ENCODE measurements at places on chromosomes 2 and 18.

DNA sequence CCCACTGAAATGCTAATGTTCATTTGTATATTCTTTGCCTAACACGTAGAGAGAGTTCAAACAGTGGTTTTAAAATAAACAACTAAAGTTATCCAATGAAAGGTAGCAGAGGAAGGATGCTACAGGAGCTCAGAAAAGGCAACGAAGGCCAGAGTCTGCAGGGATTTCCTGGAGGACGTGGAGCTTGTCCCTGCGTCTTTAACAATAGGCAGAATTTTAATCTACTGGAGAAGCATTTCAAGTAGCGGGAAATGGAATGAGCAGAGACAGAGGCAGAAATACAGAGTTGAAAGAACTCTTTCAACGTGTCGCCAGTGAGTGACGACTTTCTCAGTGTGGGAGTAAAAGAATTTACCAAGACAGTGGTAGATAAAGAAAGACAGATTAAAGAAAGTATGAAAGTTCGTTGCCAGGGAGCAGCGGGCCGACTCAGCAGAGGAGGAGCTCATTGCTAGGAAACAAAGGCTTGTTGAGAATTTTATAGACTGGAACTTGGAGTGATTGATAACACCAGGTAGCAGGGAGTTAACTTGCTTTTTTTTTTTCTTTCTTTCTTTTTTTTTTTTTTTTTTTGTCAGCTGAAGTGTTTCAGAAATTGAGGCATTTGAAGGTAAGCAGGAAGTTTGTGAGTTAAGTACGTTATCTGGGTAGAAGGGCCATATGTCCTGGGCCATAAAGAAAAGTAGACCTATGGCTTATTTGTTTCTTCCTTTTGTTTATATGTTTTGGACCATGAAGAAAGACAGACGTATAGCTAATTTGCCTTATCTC, 625 bp upstream of the NBAS start:
- peaks cover 25% of the 10 kb centered on the region for H3K4me1 ChIP-seq
- H3K27ac ChIP-seq = peak overlapping the region; percentile 56
- H3K4me3 ChIP-seq = peak overlapping the region; percentile 50
- DNase-seq = peak; percentile 38
- no peaks in the 10 kb centered on the region for H3K36me3 ChIP-seq
- no peaks in the 10 kb centered on the region for H3K27me3 ChIP-seq

DNA sequence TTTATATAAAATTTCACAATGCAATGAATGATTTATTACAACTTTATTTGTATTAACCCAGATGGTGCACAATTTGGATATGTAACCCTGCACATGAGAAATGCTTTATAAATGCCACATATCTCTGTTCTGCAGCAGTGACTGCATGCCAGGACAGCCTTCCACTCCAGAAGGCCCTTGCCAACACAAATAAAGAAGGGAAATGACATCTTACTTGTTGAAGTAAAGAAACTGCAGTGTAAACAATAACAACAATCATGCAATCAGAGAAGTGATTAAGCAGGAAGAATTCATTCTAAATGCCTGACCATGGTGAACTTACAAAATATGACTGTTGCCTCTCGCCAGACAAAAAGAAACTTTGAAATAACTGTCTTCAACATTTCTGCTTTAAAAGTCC, 129.9 kb upstream of the CHST9 start:
- H3K27ac ChIP-seq = no peak overlapping the region
- no peaks in the 10 kb centered on the region for H3K27me3 ChIP-seq
- no peaks in the 10 kb centered on the region for H3K4me1 ChIP-seq
- no peak for DNase-seq
- H3K36me3 ChIP-seq = no peaks in the 10 kb centered on the region

GRCh38 chr2:201798252-201798913, 8.0 kb upstream of the CDK15 start:
- no peak for DNase-seq
- H3K4me3 ChIP-seq = no peak overlapping the region
- H3K27ac ChIP-seq = no peak overlapping the region
- no peaks in the 10 kb centered on the region for H3K4me1 ChIP-seq
- peaks cover 4% of the 10 kb centered on the region for H3K27me3 ChIP-seq

DNA sequence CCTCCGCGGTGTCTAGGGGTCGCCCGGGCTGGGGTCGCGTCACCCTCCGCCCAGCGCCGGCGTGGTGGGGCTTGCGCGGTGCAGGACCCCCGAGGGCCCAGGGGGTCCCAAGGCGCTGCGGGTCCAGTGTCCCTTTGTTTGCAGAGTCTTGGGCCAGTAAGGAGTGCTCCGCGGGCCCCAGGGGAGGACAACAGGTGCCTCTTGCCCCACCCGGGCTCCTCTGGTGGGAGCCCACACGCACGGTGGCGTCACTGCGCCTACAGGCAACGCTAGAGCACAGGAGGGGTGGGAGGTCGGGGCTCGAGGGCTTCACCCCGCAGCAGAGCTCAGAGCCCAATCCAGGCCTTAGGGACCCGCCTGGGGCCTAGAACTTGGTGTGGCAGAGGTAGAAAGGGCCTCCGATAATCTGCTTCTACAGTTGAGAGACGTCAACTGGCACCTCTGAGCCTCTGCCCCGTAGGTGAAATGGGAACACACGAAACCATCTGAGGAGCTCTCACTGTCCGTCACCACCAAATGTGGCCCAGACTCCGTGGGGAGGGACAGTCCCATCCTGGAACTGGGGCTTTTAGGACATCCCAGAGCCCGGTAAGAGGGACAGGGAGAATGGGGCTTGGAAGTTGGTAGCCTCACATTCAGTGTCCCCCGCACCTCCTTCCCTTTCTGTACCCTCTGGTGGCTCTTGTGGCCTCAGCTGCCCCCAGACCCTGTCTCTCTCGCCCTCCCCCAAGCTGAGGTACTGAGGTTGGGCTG, 1.4 kb downstream of the ARID5A start:
- H3K4me1 ChIP-seq = peaks cover 53% of the 10 kb centered on the region
- DNase-seq = peak; percentile 83

DNA sequence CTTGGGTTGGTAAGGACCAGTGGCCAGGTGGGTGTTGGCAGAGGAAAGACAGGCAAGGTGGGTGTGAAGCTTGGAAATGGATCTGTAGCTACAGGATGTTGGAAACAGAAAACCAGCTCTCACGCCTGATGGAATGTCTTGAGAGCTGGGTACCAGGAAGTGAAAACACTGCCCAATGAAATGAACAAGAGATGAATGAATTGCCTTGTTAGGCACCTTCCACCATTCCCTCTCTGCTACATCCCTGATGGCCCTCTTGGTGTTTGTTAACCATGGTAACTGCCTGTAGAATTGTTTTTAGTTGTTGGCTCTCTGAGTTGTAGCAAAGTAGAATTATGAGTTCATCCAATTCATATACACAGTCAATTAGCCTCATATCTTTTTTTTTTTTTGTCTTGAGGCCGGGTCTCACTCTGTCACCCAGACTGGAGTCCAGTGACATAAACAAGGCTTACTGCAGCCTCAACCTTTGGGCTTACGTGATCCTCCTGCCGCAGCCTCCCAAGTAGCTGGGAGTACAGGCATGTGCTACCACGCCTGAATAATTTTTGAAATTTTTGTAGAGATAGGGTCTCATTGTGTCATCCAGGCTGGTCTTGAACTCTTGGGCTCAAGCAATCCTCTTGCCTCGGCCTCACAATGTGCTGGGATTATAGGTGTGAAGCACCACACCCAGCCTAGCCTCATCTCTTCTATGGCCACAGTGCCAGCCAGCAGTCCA, 9.5 kb downstream of the KCMF1 start:
- H3K4me3 ChIP-seq = no peak overlapping the region
- peaks cover 84% of the 10 kb centered on the region for H3K4me1 ChIP-seq
- no peaks in the 10 kb centered on the region for H3K27me3 ChIP-seq
- no peak for DNase-seq

- H3K27me3 ChIP-seq = no peaks in the 10 kb centered on the region
- H3K4me3 ChIP-seq = no peak overlapping the region
- no peak for DNase-seq
- H3K4me1 ChIP-seq = no peaks in the 10 kb centered on the region
Measured at GRCh38 chr2:186561467-186562208, 28.2 kb upstream of the ITGAV start.

DNA sequence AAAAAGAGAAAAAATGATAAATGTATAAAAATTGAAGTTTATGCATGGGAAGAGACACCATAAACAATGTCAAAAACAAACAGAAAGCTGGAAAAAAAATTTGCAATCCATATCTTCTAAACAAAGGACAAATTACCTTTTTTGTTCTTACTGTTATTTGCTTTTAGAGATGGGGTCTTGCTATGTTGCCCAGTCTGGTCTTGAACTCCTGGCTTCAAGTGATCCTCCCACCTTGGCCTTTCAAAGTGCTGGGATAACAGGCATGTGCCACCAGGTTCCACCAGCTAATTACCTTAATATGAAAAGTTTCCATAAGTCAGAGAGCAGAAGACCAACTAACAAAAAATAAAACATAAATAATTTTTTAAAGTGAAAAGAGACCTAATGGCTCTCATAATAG, 90.0 kb upstream of the SIX3 start:
- no peaks in the 10 kb centered on the region for H3K27me3 ChIP-seq
- no peak for DNase-seq
- H3K4me1 ChIP-seq = no peaks in the 10 kb centered on the region
- no peaks in the 10 kb centered on the region for H3K36me3 ChIP-seq
- no peak overlapping the region for H3K4me3 ChIP-seq

DNA sequence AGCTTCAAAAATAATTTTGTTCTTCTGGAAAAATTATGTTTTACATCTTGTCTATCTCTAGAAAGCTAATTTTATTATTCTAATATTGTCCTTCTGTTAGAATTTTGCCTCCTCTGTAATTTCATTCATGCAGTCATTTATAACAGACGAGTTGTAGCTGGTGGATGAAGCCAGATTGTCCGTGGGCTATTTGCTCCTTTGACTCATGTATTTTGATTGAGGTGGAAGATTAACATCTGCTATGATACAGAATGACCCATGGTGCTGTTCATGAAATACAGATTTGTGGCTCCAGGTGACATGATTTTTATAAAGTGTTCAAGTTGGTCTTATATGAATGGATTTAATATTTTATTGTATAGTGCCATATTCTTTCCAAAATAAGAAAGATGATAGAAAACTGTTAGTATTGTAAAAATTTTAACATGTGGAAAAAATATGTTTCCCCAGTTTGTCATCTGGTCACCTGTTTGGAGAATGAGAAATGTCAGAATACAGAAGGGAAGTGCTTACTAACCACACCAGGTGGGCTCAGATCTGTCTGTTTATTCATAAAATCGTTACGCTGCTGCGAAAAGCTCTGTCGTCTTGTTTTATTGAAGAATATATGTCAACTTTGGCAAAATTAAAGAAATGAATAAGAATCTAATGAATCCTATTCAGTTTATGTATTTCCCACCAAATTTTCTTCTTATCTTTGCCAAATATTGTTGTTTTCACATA, 20.4 kb upstream of the L3MBTL4 start:
- H3K4me3 ChIP-seq = no peak overlapping the region
- no peaks in the 10 kb centered on the region for H3K4me1 ChIP-seq
- H3K27me3 ChIP-seq = no peaks in the 10 kb centered on the region
- no peak overlapping the region for H3K27ac ChIP-seq

- no peak overlapping the region for H3K4me3 ChIP-seq
- H3K4me1 ChIP-seq = no peaks in the 10 kb centered on the region
- DNase-seq = no peak
Measured at GRCh38 chr2:215362562-215362904, 50.7 kb downstream of the ATIC start.

DNA sequence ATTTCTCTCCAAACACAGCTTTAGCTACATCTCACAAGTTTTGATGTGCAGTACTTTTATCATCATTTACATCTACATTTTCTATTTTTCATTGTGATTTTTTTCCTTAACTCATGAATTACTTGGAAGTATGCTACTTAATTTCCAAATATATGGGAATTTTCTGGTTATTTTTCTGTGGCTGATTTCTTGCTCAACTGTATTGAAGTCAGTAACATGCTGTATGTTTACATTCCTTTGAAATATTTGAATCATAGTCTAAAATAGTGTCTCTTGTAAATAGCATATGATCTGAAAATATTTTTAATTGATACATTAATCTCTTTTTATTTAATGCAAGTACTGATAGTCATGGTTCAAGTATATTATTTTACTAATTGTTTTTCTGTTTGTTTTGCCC, 26.0 kb upstream of the GALNT5 start:
- no peaks in the 10 kb centered on the region for H3K4me1 ChIP-seq
- no peak for DNase-seq
- H3K36me3 ChIP-seq = no peaks in the 10 kb centered on the region
- no peaks in the 10 kb centered on the region for H3K27me3 ChIP-seq
- no peak overlapping the region for H3K4me3 ChIP-seq

- H3K27me3 ChIP-seq = no peaks in the 10 kb centered on the region
- no peak overlapping the region for H3K4me3 ChIP-seq
- H3K4me1 ChIP-seq = no peaks in the 10 kb centered on the region
- no peak overlapping the region for H3K27ac ChIP-seq
- no peaks in the 10 kb centered on the region for H3K36me3 ChIP-seq
- DNase-seq = no peak
Measured at GRCh38 chr2:45312275-45312674, 298.8 kb downstream of the SRBD1 start.

GRCh38 chr2:238422285-238422684, 4.4 kb upstream of the ASB1 start:
- no peaks in the 10 kb centered on the region for H3K36me3 ChIP-seq
- DNase-seq = no peak
- H3K27ac ChIP-seq = no peak overlapping the region
- no peak overlapping the region for H3K4me3 ChIP-seq
- peaks cover 11% of the 10 kb centered on the region for H3K4me1 ChIP-seq
- H3K27me3 ChIP-seq = no peaks in the 10 kb centered on the region

- H3K27ac ChIP-seq = peak overlapping the region; percentile 34
- H3K27me3 ChIP-seq = no peaks in the 10 kb centered on the region
- peaks cover 41% of the 10 kb centered on the region for H3K4me1 ChIP-seq
- H3K36me3 ChIP-seq = no peaks in the 10 kb centered on the region
- H3K4me3 ChIP-seq = no peak overlapping the region
Measured at GRCh38 chr2:60964651-60965498, 52.6 kb upstream of the PEX13 start.

GRCh38 chr2:19762959-19763605, 138.7 kb downstream of the TTC32 start:
- H3K27ac ChIP-seq = no peak overlapping the region
- H3K4me3 ChIP-seq = no peak overlapping the region

- no peak overlapping the region for H3K4me3 ChIP-seq
- H3K36me3 ChIP-seq = no peaks in the 10 kb centered on the region
Measured at GRCh38 chr2:161606327-161606726, 17.9 kb upstream of the SLC4A10 start.

DNA sequence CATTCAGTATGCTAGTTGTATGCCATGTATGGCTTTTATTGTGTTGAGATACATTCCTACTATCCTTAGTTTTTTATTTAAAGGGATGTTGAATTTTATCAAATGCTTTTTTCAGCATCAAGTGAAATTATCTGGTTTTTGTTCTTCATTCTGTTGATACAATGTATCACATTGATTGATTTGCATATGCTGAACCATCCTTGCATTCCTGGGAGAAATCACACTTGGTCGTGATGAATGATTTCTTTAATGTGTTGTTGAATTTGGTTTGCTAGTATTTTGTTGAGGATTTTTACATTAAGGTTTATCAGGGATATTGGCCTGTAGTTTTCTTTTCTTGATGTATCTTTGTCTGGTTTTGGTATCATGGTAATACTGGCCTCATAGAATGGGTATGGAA, 49.7 kb downstream of the CD28 start:
- H3K4me3 ChIP-seq = no peak overlapping the region
- H3K27ac ChIP-seq = no peak overlapping the region
- no peak for DNase-seq
- H3K27me3 ChIP-seq = no peaks in the 10 kb centered on the region
- peaks cover 21% of the 10 kb centered on the region for H3K4me1 ChIP-seq
- no peaks in the 10 kb centered on the region for H3K36me3 ChIP-seq

Measured in CD4-positive, alpha-beta memory T cell (primary cell).